Stimulated activated CD8-positive, alpha-beta memory T cell treated with anti-CD3 and anti-CD28 coated beads, Interleukin-7, amount 100 ng/mL, for 1 hour (primary cell): ENCODE measurements at places on chromosomes 6 and 20.

GRCh38 chr20:48705240-48706115 is 122.3 kb downstream of the PREX1 start:
- DNase-seq: no peak

DNA sequence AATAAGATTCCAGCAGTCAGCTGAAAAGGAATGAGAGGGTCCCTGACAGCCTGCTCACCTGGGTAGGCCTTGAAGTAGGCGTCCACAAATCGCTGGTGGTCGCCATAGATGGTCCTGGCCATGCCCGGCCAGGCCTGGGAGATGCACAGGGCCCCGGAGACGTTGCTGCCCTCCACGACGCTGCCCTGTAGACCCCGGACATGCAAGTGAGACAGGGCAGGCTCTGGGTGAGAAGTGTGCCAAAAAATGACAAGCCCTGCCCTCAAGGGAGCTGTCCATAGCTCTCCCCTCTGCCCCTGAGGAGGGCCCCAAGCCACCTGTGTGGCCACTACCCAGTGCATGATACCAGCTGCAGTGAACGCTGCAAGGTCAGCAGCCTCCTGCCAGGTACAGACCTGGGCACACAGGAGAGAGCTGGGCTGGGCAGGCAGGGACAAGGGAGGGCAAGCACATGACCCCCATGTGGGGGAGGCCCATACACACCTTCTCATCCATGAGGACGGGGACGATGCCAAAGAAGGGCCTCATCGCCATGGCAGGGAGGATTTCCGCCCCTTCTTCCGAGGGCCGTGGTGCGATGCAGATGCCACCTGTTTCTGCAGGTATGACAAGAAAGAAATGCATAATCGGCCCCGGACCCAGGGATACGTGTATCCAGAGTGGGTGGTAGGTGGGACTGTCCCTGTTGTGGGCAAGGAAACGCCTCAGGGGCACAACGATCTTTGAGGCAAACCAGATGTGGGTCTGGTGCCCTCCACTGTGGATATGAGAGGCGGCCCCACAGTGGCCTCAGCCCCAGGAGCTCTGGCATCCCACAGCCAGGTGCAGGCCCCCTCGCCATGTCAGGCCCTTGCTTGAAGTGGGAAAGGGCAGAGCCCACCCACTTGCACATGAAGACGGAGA is 21.2 kb upstream of the APMAP start:
- DNase-seq: no peak

DNA sequence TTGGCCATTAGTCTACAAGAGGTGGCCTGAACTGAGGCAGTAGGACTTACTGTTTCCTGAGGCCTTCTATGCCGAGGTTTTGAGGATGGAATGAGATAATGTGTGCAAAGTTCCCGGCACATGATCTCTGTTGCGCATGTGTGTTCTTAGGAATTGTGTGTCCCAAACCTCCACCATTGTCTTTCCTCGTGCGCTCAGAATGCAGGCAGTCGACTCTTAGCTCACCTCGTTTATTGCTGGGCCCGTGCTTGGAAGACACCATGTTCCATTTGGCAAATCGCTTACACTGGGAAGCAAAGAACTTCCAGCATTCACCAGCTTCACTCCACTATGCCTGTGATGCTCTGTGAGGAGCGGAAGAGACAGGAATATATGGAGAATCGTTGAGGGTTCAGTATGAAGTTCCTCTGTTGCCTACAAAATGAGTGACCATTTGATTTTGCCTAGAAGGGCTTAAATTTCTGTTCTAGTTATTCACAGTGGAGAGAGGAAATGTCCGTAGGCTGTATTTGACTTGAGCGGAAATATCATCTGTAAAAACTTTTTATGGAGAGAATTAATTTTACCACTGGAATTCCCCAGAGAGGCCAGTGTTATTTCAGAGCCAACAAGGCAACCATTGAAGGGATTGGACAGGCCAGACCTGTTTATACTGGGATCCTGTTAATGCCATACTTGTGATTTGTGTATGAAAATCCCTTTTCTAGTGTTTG is 75.7 kb upstream of the CLDN20 start:
- DNase-seq: no peak

- DNase-seq: no peak
Measured at GRCh38 chr6:149950423-149950822, 8.6 kb downstream of the ULBP2 start.

DNA sequence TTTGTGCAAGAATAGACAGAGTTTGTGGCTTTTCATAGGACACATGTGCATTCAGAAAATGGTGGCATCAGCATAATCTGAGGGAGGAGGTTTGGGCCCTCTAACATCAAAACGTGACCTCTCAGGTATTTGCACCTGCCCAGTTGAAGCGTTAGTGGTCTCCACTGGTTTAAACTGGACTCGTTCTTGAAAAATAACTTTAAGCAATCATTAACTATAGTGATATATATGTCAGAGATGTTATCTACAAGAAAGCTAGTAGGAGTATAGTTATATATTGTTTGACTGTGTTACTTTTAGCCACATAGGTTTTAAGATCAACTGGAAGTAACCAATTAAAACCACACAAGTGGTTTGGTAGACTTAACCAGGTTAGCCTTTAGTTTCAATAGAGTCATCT is 607.4 kb downstream of the MAFB start:
- no peak for DNase-seq

GRCh38 chr6:4516206-4516605 is 260.0 kb upstream of the CDYL start:
- no peak for DNase-seq

DNA sequence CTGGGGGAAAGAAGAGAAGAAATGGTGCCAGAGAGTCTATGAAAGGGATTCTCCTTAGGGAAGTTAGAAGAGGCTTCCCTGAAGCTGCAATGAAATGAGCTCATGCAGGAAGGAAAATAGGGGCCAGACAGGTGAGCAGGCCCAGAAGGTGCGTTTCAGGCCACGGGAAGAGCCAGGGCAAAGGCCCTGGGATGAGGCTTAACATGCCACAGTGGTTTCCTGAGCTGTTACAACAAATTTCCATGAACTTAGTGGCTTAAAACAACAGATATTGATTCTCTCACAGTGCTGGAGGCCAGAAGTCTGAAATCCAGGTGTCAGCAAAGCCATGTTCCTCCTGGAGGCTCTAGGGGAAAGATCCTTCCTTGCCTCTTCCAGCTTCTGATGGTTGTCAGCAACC is 167.9 kb downstream of the TFAP2C start:
- DNase-seq: no peak

- no peak for DNase-seq
Measured at GRCh38 chr6:30135757-30136156, at the start of gene TRIM40. TRIM40 (plus strand) TSS chr6:30136140; CDS start chr6:30137037, 897 bp downstream.

GRCh38 chr20:39853636-39854035 is 835.4 kb downstream of the MAFB start:
- DNase-seq: no peak
